ENCODE measurements at places on chromosomes 4 and X.
A peak's percentile ranks its signal among the peaks of the same experiment; 100 is the strongest.

DNA sequence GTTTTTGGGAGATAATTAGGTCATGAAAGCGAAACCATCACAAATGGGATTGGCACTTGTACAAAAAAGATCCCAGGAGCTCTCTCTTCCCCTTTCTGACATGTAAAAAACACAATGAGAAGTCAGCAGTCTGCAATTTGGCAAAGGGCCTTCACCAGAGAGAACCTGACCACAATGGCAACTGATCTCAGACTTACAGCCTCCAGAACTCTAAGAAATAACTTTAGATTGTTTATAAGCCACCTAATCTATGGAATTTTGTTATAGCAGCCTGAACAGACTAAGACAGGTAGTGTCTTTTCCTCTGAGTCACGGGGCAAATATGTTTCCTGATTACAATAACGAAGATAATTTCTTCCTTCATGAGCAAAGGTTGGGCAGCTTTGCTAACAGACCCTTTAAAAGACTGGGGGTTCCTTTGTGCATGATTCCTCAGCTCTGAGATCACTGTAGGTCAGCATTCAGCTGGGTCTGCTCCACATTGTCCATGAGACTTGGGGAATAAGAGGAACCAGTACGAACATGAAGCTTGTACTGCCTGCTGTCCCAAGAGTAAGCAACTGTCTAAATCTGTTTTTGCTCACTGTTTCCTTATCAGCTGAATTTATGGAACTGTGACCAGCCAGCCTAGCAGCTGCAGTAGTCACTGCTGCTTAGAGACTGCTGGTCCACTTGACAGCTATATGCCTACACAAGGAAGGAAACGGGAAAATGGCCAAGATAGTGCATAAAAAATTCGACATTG is 191.6 kb downstream of the ANAPC10 start:
- DNase-seq, result no peak

DNA sequence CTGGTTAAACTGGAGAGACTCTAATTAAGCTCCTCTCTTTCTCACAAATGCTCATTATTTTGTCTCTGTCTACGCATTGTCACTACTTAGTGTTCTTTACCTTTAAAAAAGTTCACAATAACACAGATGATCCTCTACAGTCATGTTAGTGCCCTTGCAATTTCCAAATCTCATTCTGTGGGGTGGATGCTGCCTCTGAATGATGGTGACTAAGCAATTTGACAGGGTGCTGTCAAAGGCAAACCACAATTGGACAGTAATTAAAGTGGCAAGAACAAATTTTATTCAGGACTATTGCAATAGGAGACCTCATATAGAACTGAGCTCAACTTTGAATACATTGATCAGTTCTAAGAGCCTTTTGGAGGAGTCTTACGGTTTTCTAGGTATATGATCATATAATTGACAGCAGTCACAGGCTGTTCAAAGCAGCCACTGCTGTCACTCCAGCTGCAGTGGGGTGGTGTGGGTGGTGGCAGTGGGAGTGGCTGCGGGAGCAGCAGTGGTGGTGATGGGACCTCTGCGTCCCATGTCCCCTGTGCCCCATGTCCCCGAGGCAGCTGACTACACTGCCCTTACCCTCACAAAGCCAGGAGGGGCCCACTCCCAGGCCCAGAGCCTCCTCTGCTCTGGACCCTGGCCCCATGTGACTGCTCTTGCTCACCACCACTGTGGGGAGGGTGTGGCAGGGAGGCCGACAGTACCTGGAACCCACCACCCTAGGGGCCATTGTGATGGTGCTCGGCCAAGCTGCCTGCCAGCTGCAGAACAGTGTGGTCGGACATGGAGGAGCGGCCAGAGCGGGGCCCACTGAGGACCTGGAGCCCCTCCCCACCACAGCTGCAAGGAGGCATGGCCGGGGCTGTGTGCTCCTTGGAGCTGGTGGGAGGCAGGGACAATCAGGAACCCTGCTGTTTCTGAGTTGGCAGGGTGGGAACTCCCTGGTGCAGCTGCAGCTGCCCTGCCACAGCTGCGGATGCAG is 30.4 kb upstream of the PAGE1 start:
- DNase-seq, result no peak

GRCh38 chrX:15170927-15171326 is 99.0 kb downstream of the ASB9 start:
- no peak for DNase-seq

DNA sequence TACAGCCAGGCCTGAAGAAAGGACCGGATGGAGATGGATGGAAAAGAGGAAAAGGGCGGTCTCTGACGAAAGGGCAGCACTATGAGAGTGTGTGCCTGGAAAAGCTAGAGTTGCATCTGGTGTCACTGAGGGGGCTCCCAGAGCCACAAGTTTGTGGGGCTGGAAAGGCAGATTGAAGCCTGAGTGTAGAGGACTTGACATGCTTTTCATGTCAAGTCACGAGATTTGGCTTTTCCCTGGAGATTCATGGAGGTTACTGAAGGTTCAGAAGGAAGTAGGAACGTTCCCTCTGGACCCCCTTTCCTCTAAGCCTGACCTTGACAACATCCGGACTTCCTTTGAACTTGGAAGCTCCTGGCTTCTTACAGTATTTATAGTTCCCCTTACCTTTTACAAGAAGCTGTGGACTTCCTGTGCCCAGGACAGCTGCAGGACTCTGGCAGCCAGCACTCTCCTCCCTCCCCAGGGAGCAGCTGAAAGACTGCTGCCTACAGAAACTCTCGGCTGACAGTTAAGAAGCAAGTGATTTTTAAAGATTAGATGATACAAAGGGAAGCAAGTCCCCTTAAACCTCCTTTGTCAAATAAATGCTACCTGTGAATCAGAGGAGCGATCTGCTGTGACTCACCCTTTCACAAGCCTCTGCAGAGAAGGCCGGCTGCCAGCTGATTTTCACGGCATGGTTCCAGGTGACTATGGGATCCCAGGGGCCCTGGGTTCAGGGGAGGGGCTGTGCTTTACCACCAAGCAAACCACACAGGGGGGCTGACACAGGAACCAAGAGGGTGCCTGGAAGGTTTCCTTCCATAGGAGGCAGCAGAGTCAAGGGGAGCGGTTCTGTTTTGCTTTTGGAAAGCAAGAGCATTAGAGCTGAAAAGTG is 72.9 kb upstream of the STIM2 start:
- peak; percentile 40 for DNase-seq

- DNase-seq, result no peak
Observed at GRCh38 chr4:7815562-7815961, 124.1 kb downstream of the AFAP1 start.

All from CD4-positive, alpha-beta T cell treated with Interleukin-17A for 4 hours (primary cell).